ENCODE measurements at places on chromosomes 6 and 20.

GRCh38 chr6:131784561-131784960 lies 23.3 kb upstream of the ENPP1 start:
- DNase-seq = no peak

GRCh38 chr6:2454180-2454579 lies 208.8 kb upstream of the GMDS start:
- no peak for DNase-seq

DNA sequence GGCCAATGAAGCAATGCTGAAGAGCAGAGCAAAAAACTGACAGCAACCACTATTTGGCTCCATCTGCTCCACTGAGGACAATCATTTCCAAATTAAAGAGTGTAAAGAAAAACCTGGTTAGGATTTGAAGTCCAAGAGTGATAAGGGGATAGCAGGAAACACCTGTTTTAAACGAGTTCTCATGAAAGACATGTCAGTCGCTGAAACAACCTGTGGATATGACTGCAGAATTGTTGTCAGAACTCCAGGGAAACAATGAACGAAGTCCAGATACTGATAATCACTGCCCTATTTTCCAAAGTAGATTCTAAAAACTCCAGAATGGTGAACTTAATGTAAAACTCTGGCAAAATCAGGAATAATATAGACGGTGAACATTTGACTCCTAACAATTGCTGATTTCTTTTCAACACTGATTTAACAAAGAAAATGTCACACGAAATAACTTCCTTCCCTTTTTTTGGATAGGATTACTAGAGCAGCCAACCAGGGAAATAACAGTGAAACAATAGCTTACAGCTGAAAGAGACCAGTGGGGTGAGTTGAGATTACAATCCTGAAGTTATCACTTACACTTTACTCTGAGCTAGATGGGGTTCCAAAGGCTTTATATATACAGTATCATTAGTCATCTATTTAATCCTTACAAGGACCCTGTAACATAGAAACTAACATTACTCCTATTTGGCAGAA lies 83.7 kb downstream of the ELOVL5 start:
- DNase-seq = no peak

DNA sequence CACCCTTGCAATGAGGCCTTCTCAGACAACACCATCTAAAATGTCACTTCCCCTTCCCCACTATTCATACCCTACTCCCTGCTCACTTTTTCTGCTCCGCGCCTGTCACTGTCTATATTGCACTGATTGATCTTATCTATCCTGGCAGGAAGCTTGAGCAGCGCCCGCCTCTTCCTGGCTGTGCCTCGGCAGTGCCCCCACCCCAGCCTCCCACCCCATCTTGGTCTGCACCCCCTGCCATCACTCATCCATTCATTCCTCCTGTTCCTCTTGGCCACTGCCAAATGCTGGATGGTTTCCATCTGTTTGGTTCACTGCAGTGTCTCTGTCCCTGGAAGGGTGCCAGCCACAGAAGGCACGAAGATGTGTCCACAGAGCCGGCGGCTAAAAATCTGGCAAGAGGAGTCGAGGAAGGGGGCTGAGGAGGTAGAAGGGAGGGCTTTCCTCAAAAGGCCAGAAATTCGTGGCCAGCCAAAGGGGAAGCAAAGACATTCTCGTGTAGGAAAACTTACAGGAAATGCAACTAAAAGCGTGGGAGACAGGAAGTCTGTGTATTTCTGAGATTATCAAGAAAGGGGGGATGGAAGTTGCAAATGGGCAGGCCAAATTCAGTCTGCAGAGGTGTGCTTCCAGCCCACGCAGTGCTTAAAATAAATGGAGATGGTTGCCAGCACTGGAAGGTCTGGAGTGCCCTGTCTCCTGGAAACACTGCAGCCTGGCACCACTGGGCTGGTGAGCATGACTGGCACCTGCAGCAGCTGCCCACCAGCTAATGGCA lies 27.6 kb downstream of the SYNJ2 start:
- DNase-seq = no peak

DNA sequence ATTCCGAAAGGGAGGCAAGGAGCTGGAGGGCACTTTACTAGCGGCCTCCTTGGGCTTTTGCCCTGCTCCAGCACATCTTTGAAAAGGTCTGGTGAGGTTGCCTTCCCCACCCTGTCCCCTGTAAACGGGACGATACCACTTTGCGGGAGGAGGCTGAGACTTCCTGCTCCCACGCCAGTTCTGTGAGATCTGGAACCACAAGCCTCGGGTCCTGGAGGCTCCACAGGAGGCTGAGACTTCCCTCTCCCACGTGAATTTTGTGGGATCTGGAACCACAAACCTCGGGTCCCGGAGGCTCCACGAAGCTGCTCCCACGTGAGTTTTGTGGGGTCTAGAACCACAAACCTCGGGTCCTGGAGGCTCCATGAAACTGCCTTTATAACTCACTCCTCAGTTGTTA lies 209.3 kb downstream of the DLL1 start:
- no peak for DNase-seq

DNA sequence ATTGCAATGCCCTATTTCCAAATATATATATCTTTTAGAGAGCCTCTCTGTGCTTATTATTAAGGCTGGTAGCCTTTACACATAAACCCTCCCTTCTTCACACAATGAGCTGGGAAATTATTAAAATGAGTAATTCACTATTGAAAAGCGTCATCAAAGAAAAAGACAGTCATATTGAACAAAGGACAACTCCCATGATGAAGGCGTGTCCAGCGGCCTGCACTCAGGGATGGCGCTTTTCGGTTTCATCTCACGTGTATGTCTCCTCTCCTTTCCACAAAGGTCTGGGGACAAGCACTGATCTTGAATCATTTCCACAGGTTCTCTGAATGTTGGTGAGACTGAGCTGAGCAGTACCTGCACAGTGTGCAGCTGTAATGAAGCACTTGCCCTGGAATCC lies 3.5 kb downstream of the SERPINB9 start:
- no peak for DNase-seq

DNA sequence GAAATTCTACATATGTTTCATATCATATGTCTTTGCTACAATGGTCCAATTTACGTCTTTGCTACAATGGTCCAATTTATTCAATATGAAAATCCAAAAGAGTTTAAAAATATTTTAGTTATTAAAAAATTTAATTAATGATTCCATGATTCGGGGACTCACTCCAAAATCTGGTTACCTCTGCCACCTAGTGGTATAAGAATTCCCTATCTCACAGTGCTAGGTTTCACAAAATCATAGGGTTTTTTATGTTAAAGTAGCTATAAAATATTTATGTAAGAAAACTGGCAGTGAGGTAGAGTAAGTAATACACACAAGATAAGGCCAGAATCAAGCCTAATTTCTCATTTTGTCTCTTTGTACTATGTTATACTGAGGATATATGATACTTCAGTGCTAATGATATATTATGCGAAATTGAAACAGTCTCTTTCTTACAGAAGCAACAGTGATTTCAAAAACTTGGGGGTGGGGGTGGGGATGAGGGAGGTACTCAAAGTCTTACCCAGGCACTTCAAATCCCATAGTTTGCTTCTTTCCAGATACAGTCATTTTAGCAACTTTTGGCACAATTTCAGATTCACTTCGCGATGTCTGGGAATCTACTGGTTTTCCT lies 52.3 kb downstream of the HBS1L start:
- no peak for DNase-seq

DNA sequence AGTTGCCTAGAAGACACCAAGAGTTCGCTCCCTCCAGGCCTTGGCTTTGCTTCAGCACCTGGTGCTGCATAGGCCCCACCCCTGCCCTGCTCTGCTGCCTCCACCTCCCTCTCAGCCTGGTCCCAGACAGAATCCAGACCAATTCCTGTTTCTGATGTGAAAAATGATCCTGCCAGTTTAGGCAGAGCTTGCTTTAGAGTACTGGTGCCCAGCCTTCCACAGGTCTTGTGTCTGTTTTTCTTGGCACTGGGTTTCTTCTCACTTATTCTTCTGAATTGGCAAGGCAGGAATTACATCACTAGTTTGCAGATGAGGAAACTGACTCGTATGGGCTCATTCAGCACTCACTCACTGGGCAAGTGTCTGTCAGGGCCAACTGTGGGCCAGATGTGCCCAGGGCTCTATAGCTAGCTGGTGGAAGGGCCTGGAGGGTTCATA lies 53.0 kb downstream of the HLA-A start:
- DNase-seq = no peak

DNA sequence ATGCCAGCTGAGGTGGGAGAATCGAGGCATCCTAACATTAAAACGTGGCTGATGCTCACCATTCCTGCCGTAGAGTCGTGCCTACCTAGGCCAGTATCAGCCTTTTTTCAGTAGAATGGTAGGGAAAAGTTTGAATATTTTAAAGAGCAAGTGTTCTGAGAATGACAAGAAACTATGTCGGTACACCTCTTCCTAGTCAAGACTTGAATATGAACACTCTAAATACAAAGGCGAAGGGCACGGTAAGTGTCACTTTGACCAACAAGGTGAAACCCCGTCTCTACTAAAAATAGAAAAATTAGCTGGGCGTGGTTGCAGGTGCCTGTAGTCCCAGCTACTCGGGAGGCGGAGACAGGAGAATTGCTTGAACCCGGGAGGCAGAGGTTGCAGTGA lies 1.0 kb downstream of the GINM1 start:
- DNase-seq = no peak

GRCh38 chr20:235891-236290 lies 8.8 kb downstream of the DEFB129 start:
- DNase-seq = no peak

DNA sequence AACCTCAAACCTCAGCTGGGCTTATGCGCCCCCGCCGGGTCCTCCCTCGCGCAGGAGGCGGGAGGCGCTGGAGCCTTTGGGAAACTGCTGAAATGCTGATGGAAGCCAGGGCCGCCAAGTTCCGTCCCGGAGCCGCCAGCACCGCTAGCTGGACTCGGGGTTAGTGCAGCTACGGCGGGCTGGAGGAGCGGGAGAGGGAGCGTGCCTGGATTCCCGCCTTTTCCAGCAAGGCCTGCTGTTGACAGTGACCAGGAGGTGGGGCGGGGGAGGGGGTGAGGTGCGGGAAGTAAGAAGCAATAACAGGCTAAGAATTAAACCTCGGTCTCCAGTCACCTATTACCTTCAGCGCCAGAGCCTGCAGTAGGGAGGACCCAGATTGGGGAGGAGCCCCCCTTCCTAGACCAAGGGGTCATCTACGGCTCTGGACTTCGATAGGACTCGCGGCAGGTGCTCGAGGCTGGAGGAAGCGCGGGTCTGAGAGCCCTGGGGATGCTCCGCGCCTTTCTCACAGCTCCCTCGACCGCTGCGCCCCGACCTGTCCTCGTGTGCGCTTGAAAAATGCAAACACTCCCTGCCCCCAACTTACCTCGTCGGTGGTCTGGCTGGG lies 20.5 kb downstream of the COL9A1 start:
- DNase-seq = no peak

GRCh38 chr6:82711971-82712370 lies 348.4 kb downstream of the TPBG start:
- no peak for DNase-seq

GRCh38 chr20:38258545-38259215 lies 1.9 kb downstream of the KIAA1755 start:
- no peak for DNase-seq

DNA sequence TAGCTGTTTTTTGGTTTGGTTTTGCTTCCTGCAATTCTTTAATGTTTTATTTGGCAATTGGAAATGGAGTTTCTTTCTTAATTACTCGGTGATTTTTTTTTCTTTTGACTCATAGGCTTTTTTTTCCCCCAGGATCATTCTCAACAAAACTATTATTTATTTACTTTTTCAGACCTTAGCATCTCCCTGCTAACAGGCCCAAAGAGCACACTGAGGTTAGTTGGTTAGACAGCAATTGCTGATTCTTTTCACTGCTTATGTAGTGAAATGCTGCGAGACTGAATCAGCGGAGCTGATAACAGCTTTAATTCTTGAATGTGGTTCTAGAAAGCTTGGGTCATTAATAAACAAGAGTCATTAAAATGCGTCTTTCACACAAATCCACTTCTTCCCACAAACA lies 79.1 kb upstream of the ZFP64 start:
- no peak for DNase-seq

GRCh38 chr6:13593103-13593502 lies 18.7 kb downstream of the SIRT5 start:
- DNase-seq = no peak

GRCh38 chr6:29828471-29828797 lies 809 bp downstream of the HLA-G start:
- no peak for DNase-seq

GRCh38 chr20:61346996-61347395 lies 94.9 kb downstream of the CDH4 start:
- DNase-seq = no peak

- no peak for DNase-seq
Measured at GRCh38 chr6:101118136-101118396, 236.9 kb upstream of the ASCC3 start.

GRCh38 chr6:15926256-15926655 lies 202.6 kb upstream of the MYLIP start:
- DNase-seq = no peak

- no peak for DNase-seq
Measured at GRCh38 chr6:107607116-107607515, 117.2 kb downstream of the SOBP start.

- no peak for DNase-seq
Measured at GRCh38 chr20:38252292-38253288, 7.9 kb downstream of the KIAA1755 start.

DNA sequence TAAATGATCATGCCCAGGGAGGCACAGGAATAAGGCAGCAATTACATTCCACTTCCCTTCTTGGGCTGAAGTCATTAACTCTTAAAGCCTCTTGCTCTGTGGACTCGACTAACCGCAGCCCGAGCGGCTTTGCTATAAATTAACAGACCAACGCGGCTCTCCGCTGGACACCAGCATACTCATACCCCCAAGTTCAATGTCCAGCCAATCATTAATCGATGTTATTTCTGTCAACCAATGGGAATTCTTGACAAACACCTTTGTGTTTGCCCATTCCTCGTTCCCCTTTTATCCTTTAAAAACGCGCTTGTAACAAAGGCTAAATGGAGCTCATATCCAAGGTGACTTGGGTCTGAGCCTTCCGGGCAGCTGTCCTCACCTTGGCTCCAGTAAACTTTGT lies 183.1 kb upstream of the RALGAPA2 start:
- no peak for DNase-seq

GRCh38 chr6:11918739-11919605 lies 93.1 kb upstream of the HIVEP1 start:
- no peak for DNase-seq

DNA sequence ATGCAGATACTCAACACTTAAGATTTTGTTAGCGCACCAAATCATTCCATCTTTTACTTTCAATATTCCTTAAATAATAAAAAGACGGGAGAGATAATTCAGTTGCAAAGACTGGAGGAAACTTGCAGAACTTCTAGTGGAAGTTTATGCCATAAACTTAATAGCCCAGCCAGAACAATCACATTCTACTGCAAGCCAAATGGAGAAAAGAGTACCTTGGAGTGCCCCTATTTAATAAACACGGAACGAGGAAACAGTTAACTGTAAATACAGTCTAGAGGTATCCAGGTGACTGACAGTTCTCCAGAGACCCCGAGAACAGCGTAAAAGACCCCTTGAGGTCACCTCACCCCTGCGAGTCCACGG lies 635 bp downstream of the SLC35B3 start:
- no peak for DNase-seq

DNA sequence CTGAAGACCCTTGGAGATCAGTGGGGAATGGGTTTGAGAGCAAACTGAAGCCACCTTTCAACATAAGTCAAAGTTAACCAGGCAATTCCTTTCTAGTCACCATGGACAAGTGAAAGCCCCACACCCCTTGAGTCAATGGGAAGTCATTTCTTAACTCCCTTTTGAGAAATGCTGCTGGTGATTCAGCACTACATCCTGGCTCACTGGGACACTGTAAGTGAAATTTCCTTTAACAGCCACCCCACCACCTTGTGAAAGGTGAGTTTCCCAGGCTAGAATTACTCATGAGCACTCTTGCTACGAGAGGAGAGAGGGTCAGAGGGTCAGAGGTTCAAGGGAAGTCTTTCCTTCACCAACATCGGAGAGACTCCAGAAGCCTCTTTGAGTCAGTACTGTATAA lies 93.3 kb upstream of the MARCKS start:
- no peak for DNase-seq
